ENCODE measurements at places on chromosomes 7 and 10.

GRCh38 chr7:128791972-128792327 lies 182 bp downstream of the CCDC136 start:
- DNase-seq: no peak

GRCh38 chr7:29906200-29907022 lies 83.2 kb downstream of the SCRN1 start:
- no peak for DNase-seq

DNA sequence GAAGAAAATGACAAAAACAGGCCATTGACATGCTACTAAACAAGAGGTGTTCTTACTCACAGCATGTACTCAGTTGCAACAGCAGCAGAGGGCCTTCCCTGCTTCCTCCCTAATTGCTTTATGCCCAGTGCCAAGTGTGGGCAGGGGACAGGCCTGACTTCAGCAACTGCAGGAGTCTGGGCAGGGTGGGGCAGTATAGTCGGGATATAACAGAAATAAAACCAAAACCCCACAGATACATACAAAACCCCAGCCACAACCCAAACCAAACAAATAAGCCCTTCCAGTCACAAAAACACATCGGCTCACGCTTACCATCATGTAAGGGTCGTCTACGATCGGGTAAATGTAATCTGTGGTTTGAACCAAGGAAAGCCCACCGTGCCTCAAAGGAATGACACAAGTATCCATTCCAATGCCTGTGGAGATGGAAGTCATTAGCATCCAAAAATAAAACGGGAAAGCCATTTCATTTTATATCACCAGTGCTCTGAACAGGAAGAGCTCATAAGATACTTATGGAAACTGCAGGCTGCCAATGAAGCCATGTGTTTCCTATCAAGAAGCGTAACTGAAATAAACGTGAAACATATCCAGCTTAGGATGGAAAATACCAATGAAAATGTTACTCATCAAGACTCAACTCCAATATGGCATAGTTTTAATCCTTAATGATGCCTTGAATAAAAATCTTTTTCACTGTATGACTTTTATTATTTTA lies 9.5 kb downstream of the SEPHS1 start:
- DNase-seq: no peak

DNA sequence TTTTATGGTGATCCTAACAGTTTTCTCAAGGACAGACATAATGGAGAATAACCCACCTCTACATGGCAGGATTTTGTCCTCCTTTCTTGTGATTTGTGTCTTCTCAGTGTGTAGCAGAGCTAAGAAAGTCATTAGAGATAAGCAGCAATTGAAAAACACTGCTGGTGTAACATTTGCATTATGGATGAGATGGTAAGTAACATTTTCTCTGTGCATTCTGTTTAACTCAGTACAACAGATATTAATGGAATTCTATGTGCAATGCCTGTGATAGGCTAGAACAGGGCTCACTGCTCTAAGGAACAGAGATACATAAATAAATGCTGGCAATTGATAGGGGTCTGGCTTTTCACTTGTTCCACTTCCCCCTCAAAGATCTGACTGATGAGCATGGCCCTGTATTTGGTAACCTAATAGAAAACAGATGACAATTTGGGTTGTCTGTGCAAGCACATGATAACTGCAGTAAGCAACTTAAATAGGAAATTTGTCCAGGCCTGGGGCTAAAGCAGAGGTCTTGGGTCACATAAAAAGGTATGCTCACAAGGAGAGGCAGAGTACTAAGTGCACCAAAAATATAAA lies 560.3 kb upstream of the POM121L12 start:
- DNase-seq: no peak

DNA sequence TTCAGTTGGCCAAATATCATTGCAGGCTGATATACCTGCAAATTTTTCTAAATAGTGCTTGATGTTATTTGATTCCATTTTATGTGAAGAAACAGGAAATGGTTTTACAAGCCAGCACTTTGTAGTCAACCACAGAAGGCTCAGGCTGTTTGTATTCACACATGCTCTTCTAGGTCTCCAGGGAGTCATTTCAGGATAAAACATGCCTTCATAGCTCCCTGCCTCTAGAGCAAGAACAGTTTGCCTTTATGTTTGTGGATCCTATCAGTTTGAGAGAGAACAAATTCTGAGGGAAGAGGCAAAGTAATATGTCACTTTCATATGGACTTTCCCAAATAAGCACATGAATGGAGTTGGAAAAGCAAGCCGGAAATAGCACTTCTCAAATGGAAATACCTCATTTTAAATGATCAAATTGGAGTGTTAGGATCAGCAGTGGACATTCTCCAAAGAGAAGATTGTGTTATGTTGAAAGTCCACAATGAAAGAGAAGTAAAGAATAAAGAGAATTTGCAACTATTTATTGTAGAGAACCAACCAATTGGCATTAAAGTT lies 277.6 kb downstream of the KCND2 start:
- no peak for DNase-seq

DNA sequence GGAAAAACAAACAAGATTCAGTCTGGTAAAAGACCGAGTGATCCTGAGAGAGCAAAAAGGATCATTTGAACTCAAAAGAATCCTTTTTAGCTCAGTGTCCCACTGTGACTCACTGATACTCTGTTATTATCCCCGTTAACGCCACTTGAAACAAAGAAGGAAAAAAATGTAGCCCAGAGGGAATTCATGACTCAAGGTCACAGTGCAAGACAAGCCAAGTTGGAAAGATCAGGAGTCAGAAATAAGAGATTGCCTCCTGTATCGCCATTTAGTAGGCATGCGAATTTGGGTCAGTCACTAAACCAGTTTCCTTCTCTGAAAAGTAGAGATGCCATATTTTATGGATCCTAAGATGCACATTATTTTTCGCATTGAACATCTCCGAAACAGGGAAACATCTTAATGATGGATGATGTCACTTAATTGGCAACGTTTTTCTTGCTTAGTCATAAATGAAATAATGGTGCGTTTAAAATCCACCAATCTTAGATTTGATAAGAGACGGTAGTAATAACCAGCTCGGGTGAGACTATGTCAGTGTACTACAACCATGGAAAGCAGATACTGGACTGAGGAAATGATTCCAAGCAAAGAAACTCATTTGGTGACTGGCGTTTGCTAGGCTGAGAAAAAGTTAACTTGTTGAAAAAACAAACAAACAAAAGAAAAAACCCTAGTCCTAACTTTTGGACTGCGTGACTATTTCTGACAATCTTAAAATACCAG lies 502.0 kb upstream of the CELF2 start:
- no peak for DNase-seq

- no peak for DNase-seq
These were observed 79.5 kb upstream of the INSYN2A start for GRCh38 chr10:127275793-127276450.

DNA sequence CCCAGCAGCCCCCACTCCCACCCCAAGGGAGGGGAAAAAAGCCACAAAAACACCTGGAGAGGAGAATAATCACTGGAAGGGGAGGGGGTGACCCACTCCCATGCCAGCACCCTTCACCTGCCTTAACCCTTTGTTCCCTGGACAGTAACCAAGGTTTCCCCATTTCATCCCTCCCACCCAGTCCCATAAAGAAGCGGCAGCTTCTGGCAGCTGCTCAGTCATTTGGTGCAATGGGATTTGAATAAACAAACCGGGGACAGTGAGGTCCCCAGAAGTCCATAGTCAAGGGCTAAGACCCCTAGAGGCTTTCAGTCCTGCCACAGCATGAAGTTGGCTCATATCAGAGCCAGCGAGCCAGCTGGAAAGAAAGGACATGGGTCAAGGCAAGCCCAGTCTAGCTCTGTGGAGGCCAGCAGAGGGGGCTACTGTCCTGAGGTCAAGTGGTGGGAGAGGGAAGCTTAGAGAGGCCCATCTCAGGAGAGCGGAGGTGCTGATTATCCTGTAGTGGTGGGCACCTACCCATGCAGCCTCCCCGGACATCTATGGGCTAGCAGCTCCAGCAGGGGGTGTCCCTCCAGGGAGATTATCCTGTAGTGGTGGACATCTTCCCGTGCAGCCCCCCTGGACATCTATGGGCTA lies 58.9 kb upstream of the LBX1 start:
- DNase-seq: no peak

DNA sequence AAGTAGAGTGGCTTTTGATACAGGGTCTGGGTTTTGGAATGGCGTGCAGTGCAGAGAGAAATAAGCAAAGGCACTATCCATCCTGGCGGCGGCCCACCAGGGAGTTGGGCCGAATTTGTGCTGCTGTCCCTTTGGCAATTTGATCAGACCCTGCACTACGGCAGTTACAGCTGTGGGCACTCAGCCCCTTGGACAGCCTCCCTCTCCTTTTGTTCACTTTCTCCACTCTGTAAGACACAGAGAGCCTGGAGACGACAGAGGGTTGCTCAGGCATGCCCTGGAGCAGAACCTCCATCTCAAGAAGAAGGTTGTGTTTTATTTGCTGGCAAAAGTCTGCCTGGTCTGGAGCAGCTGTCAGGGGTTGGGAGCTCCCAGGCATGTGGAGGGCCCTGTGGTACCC lies 55.8 kb downstream of the LHPP start:
- DNase-seq: no peak

- DNase-seq: no peak
These were observed 179.8 kb downstream of the SNX10 start for GRCh38 chr7:26471306-26472075.

GRCh38 chr7:12239806-12240205 lies 28.7 kb downstream of the TMEM106B start:
- no peak for DNase-seq

GRCh38 chr10:17450024-17450423 lies 4.4 kb downstream of the ST8SIA6 start:
- DNase-seq: no peak

GRCh38 chr7:39464350-39465054 lies 101.7 kb upstream of the YAE1 start:
- DNase-seq: no peak

DNA sequence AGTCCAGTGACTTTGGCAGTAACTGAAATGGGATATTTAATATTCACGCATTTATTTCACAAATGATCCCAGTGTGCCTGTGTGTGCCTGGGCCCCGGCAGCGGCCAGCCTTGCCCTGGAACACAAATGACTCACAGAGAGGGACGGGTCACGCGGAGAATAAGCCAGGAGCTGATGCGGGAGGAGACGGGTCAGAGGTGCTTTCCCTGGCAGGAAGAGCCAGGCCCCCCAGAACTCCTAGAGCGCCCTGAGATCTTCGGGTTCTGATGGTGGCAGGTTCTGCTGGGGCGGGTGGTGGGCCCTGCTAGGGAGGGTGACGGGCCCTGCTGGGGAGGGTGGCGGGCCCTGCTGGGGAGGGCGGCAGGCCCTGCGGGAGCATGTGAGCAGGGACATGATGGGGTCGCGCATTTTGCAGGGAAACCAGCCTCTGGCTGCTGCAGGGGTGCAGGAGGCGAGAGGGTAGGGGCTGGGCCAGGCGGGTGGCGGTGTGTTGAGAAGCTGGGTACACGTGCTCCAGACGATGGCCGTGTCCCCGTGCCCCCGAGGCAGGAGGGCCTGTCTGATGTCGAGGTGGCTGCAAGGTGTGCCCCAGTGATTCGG lies 84.2 kb upstream of the DIP2C start:
- DNase-seq: no peak

- no peak for DNase-seq
These were observed 44.2 kb downstream of the GLRX3 start for GRCh38 chr10:130180416-130180815.

- peak; percentile 86 for DNase-seq
These were observed at the start of gene MAPK8 for GRCh38 chr10:48306265-48306869. TSS of gene MAPK8 (plus strand) at chr10:48306677. CDS start at chr10:48401661, 94,984 bp downstream.

DNA sequence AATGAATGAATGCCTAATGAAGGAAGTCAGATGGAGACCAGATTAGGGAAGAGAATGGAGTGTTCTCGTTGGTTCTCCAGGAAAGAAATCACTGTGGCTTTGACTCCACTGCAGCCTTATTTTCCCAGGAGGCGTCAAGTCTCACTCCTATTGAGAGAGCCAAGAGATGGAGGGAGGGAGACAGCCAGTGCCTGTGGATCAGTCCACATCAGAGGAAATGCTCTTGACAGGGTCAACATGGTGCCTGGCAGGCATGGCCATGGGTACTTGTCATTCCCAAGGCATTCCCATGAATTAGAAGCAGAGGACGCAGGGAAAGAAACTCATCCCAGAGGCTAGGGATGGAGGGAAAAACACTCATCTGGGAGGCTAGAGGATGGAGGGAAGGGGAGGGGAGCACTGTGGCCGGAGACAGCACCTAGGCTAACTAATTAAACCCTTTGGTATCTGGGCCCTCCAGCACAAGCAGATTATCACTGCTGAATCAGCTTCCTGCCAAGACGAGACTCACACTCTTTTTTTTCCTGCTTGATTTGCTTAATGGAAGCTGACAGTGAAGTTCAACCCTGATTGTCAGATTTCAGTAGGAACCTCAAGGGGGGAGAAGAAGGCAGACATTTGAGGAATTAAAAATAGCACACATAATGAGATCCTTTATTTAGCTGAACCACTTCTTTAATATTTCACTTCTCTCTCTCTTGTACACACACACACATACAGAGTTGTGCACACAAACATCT lies 1233.2 kb upstream of the AUTS2 start:
- no peak for DNase-seq

Data from stimulated activated CD4-positive, alpha-beta T cell treated with anti-CD3 and anti-CD28 coated beads, Interleukin-15, amount 100 ng/mL, for 1 hour (primary cell).